ENCODE measurements at places on chromosomes 1 and 21.

- DNase-seq, result no peak
These were observed 91.2 kb upstream of the JUN start for GRCh38 chr1:58874757-58875755.

- peak; percentile 73 for DNase-seq
These were observed 166.2 kb downstream of the TOMM20 start for GRCh38 chr1:234962340-234962989.

- DNase-seq, result peak; percentile 26
These were observed 486 bp downstream of the NIPAL3 start for GRCh38 chr1:24415910-24416665.

DNA sequence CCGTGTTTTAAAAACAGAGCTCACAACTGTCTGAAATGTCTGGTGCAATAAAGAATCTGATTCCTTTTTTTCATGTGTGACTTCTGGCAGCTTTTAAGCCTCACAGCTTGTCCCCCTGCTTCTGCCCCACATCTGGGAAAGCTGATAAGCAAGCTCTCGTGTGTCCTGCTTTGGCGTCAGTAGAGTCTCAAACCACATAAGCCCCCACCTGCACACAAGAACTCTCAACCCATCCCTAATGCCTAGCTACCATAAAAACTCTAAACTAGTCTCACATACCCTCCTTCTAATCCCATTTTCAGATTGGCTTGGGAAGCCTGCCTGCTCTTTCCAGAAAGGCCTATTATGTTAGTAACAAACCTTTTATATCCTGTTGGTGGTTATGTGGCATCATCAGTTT, 94.6 kb upstream of the DAB1 start:
- peak; percentile 7 for DNase-seq

Measured in hematopoietic multipotent progenitor cell treated with erythropoietin and hydrocortisone succinate and interleukin-3 and kit ligand, for 6 days (in vitro differentiated cells).